ENCODE measurements at places on chromosomes 1 and 21.

DNA sequence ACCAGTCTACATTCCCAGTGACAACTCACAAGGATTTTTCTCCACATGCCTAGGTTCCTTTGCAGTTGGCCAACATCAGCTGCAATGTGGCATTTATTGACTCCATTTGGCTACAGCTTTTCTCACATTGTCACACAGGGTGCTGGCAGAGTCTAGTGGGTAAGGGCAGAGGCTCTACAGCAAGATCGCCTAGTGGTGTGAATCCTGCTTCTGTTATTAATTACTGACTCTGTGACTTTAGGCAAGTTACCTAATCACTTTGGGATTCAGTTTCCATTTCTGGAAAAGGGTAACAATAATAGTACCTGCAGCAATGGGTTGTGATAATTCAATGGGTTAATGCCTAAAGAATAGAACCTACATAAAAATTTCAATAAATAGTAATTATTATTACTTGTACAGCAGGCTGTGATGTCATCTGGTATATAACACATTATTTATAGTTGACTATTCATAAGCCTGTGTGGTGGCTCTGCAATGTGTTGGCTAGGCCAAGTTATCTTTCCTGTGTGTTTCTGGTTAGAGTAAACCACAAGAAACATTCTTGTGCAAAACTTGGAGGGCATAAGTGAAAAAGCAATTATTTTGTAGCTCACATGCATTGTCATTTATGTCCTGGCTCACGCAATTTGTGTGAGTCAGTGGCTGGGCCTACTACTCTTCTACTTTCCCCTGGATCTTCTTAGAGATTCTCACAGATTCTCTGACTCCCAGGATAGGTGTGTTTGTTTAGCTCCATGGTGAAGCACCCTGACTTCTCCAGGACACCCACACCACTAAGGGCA is 59.5 kb downstream of the PTGS2 start:
- DNase-seq, result no peak

DNA sequence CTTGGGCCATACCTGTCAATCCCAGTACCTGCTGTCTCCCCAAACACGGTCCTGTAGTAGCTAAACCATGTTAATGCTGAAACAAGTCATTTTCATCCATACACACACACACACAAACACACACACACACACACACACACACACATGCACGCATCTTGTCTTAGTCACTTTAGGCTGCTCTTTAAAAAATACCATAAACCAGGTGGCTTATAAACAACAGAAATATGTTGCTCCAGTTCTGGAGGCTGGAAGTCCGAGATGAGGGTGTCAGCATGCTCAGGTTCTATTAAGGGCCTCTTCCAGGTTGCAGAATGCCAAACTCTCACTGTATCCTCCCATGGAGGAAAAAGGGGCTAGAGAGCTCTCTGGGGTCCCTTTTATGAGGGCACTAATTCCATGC is 129.9 kb downstream of the NTPCR start:
- DNase-seq, result no peak

- DNase-seq, result no peak
Observed at GRCh38 chr1:4972761-4973320, 318.4 kb downstream of the AJAP1 start.

DNA sequence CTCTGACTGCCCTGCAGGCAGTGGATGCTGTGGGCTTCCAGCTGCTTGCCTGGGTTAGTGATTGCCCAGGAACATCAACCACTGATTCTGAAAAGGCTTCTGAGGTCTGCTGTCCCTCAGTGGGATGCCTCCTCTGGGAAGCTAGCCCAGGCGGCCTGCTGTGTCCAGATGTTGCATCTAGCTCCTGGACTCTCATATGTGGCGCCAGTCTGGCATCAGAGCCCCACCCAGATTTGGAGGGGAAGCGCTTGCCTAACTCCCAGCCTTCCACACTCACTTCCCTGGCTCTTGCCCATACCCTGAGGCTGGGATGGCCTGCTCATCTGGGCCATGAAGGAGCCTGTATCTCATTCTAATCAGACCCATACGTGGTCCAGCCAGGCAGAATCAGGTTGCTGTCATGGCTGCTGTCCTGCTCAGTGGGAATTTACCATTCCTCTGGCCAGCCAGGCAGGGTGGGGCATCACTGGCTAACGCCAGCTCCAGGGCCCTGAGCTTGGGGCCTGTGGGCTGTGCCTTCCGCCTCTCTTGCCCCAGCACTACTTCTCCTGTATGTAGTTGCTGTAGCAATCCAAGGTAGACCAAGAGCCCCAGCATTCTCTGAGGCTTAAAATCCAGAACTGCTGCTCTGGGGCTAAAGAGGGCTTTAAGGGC is 4.1 kb downstream of the CSF1 start:
- DNase-seq, result no peak

GRCh38 chr1:8462371-8462892 is 144.5 kb downstream of the SLC45A1 start:
- DNase-seq, result no peak

GRCh38 chr1:218817071-218817470 is 356.6 kb upstream of the LYPLAL1 start:
- DNase-seq, result no peak

DNA sequence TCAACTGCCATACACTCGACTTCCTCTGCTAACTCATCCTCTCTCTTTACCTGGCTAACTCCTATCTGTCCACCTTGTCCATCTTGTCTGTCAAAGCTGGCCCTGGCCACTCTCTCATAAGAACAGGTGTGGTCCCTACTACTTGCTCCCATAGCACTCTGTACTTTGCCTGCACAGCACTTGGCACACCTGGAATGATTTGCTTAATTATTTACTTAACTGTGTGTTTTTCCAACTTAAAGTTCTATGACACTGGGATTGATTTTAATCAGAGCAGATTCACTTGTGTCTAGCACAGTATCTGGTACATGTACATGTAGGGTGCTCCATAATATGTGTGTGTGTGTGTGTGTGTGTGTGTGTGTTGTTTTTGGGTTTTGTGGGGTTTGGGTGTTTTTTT is 111.6 kb downstream of the ZNF281 start:
- no peak for DNase-seq

GRCh38 chr1:90964444-90965035 is 57.3 kb downstream of the ZNF644 start:
- no peak for DNase-seq

DNA sequence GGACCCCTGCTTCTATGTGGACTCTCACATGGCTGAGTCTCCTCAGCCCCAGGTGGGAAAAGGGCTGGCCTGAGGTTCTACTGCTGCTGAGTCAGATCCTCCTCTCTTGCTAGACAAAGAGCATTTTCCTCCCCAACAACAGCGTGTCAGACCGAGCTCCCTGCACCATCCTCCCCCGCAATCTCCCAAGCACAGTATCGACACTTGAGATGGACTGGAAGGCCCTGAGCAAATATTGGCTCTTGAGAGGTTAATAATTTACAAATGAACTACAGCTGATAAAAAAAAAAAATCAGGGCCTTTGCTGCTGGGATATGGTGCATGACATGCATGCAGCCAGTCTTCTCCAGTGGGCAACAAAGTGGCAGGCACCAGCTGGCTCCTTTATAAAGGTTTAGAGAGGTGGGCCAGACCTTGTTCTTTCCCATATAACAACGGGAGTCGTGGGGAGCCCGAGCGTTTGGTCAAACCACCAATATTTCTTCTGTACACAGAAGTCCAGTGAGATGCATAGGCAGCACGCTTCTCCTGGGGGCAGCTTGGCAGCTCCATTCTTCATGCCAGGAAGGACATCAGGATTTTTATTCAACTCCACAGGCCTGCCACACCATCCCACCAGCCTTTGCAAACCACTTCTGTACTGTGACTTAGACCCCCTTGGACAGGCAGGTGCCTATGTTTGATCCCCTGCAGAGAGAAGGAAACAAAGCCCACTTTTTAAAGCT is 55.4 kb upstream of the CAMK1G start:
- DNase-seq, result no peak

GRCh38 chr1:236608930-236609726 is 4.8 kb upstream of the HEATR1 start:
- no peak for DNase-seq

- DNase-seq, result no peak
Observed at GRCh38 chr1:99407018-99407417, 142.7 kb downstream of the PLPPR4 start.

GRCh38 chr1:201686714-201687455 is 142.1 kb upstream of the IPO9 start:
- DNase-seq, result no peak

DNA sequence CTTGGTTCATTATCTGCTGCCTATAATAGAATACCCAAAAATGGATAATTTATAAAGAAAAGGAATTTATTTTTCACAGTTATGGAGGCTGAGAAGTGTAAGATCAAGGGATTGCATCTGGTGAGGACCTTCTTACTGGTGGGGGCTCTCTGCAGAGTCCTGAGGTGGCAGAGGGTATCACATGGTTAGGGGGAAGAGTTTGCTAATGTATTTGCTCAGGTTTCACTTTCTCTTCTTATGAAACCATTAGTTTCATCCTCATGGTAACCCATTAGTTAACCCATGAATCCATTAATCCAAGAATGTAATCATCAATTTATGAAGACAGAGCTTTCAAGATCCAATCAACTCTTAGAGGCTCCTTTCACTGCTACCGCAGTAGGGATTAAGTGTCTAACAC is 120.6 kb downstream of the DNM3 start:
- DNase-seq, result no peak

- DNase-seq, result peak; percentile 42
Observed at GRCh38 chr1:154186177-154186576, 5.7 kb downstream of the TPM3 start.

All from activated T-cell treated with anti-CD3 and anti-CD28 coated beads for 4 hours (primary cell).